ENCODE measurements at places on chromosomes 7 and 10.

GRCh38 chr7:124084024-124084423, 51.2 kb upstream of the TMEM229A start:
- no peak for DNase-seq

DNA sequence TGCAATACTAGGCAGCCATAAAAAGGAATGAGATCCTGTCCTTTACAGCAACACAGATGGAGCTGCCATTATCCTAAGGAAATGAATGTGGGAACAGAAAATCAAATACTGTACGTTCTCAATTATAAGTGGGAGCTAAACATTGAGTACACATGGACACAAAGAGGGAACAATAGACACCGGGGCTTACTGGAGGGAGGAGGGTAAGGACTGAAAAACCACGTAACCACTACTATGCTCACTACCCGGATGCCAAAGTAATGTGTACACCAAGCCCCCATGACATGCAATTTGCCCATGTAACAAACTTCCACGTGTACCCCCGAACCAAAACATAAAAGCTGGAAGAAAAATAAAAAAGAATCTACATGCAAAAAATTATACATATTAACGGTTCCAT, 587.0 kb downstream of the PARD3 start:
- no peak for DNase-seq

- DNase-seq = no peak
Measured at GRCh38 chr7:39102234-39102633, 124.5 kb downstream of the POU6F2 start.

- DNase-seq = no peak
Measured at GRCh38 chr10:112785089-112785488, 165.0 kb upstream of the TCF7L2 start.

DNA sequence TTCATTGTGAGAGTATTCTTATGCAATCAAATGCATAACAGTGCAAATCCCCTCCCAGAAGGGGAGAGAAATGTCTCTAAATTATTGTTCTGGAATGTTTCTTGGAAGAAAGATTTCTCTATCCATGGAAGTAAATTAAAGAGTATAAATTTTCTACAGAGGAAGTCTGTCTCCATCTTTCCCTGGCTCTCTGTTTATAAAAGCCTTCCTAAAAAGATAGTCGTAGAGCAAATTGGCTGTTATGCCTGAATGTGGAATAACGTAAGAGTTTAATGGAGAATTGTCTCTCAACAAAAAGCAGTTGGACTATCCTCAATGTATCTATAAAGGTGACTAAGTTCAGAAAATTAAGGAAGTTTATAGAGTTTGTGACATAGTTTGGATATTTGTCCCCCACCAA, 76.3 kb downstream of the GNAT3 start:
- no peak for DNase-seq

- no peak for DNase-seq
Measured at GRCh38 chr7:71716690-71717089, 584.7 kb downstream of the GALNT17 start.

DNA sequence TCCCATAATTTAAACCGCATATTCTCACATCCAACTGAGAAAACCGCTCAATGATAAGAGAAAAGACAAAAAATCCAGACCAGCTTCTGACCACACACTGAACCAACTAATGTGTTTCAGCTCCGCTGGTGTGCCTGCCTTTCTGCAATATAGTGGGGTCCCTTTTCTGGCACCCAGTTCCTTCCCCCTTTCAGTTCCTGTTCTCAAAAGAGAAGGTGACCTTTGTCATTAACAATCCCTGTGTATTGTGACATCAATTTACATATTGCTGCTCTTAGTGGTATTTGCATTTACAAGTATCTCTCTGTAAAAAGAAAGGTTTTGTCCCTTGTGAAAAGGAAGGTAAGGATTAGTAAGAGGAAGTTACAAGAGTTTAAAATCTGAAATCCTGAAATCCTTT, 1.4 kb downstream of the PPP1R17 start:
- DNase-seq = no peak

GRCh38 chr7:35029311-35029710, 8.0 kb downstream of the DPY19L1 start:
- no peak for DNase-seq

GRCh38 chr7:29865526-29865925, 59.2 kb downstream of the WIPF3 start:
- peak; percentile 80 for DNase-seq

GRCh38 chr10:105328503-105329133, 687.5 kb downstream of the SORCS3 start:
- DNase-seq = no peak

DNA sequence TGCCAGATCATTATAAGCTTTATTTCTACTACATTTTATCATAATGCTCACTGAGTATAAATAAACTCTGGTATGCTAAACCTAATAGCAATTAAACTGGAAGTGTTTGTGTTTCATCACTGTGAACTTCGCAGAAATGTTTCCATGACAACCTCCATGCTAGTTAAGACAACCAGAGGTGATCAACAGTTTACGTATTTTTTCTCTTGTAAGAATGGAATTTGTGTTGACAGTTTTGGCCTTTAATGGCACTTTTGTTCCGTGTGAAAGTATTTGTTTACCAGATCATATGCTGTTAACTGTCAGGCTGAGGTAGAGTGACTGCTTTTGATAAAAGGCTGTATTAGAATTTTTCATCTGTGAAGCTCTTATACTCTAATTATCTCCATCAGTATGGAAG, 212.1 kb upstream of the PPP1R3A start:
- no peak for DNase-seq

DNA sequence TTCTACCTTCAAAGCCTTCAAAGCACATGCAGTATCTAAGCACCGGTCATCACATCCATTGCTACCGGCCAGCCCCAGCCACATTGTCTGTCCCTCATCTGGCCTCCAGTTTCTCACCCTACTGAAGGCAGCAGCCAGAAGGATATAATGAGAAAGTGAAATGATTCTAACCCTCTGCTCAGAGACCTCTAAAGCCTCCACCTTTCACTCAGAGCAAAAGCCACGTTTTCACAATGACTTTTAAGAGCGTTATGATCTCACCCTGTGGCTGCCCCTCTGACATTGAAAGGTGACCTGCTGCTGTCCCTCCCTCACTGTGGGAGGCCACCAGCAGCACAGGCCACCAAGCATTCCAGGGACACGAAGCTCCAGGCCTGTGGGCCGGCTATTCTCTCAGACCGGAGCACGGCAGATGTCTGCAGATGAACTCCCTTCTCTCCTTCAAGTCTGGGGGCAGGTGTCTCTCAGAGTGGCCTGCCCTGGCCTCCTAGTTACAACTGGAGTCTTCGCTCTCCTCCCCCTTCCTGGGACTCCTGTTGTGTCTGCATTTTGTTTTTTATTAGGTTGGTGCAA, 94.9 kb upstream of the EEPD1 start:
- DNase-seq = no peak

GRCh38 chr7:137820677-137821420, 25.9 kb downstream of the DGKI start:
- no peak for DNase-seq

- no peak for DNase-seq
Measured at GRCh38 chr7:27759491-27759890, 19.5 kb downstream of the TAX1BP1 start.

GRCh38 chr7:40205992-40206391, 71.2 kb downstream of the SUGCT start:
- DNase-seq = no peak

- DNase-seq = peak; percentile 71
Measured at GRCh38 chr7:47513741-47514241, 68.1 kb downstream of the TNS3 start.

GRCh38 chr7:155591055-155591775, 44.9 kb upstream of the CNPY1 start:
- DNase-seq = no peak

DNA sequence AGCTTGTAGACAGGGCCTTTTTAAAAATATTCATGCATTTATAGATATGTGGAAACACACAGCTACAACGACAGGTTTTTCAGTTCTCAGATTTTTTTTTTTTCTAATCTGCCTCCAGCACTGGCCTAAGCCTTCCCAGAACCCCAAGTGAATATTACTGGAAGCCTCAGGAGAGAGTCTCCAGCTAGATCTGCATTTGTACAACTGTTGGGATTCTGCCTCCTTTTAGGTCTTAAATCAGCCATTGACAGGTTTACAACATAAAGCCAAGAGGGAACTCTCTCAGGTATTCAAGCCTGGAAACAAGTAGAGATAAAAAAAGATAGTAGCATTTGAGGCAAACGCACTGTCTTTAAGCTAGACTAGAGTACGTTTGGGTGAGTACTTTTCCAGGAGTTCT, 275.8 kb downstream of the ANKRD30A start:
- no peak for DNase-seq

DNA sequence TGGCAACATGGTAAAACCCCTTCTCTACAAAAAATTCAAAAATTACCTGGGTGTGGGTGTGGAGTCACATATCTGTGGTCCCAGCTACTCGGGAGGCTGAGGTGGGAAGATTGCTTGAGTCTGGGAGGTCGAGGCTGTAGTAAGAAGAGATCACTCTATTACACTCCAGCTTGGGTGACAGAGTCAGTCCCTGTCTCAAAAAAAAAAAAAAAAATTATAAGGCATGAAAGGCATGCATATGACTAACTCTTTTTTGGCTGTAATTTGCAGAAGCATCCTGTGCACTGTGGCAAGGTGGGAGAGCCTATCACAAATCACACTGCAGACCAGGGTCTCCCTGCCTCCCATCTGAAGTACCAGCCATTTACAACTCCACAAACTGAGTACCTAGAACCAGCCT, 14.1 kb upstream of the MYPN start:
- peak; percentile 41 for DNase-seq

- no peak for DNase-seq
Measured at GRCh38 chr10:66586897-66587679, 338.7 kb upstream of the LRRTM3 start.

DNA sequence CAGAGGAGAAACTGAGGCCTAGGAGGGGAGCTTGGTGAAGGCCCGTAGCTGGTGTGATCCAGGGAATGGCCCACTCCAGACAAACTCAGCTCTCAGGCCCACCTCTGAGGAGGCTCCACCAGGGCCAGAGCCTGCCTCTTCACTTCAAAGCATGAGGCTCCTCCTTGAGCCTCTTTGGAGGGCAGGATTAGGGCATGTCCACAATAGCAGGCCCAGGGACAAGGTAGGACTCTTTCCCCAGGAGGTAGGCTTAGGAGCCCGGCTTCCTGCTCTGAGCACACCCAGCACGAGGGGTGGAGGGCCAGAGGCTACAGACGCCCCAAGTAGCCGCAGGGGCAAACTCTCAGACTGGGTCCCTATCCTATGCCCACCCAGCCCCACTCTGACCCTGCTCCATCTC, 164.6 kb upstream of the ZMIZ1 start:
- DNase-seq = no peak

DNA sequence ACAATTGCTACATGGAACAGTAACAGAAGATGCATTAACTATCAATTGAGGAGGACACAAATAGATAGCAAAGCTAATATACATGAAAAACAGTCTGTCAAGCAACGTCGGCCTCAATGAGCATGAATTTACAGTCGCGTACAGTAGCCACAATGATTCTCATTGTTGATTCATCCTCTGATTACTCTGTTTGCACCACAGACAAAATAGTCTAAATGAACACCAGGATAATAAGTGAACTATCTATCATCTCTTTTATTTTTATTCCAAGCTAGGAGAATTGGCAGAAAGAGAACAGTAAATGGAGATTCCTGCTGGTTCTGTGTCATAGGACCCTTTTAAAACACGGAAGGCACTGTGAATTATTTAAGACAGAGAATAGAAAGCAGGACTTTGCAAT, 108.5 kb downstream of the EVX1 start:
- DNase-seq = no peak

GRCh38 chr10:95328013-95328412, 37.2 kb upstream of the PDLIM1 start:
- DNase-seq = no peak

DNA sequence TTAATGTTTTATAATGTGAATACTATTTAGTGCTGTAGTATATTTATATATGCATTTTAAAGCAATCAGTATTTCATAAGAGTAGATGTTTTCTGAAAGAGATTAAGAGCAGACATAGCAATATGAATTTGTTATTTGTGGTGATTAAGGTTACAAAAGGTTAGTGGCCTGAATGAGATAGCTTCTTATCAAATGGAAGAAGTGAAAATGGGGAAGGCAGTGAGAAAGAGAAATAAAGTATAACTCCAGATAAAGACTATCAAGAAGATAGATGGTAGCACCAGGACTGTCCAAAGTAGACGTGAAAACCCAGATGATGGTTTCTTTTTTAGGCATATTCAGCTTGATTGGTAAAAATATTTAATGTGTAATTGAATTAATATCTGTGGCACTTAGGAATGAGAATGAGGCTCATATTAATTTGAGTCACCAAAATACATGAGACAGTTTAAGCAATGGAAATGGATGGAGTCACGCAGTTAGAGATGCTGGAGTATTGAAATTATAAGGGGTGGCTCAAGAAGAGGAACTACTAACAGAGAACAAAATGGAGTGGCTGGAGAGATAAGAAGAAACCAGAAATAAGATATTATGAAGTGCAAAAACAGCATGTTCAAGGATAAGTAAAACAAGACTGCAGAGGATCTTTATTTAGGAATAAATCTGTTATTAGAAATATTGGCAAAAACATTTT, 288.0 kb upstream of the SEMA3C start:
- no peak for DNase-seq

DNA sequence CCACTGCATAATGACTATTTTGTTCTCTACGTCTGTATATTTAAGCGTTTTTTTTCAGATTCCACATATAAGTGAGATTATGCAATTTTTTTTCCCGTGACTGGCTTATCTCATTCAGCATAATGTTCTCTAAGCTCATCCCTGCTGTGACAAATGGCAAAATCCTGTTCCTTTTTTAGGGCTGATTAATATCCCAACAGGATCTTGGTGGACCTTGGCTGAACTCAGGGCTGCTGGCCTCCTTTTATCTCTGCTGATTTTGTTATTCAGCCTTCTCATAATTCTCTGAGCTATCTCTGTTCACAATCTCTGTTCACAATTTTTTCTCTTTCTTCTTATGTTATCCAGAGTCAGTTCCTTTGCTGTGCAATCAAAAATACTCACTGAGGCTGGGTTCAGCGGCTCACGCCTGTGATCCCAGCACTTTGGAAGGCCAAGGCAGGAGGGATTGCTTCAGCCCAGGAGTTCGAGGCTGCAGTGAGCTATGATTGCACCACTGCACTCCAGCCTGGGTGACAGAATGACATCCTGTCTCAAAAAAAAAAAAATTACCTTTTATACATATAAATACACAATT, 1035.9 kb upstream of the AUTS2 start:
- no peak for DNase-seq

GRCh38 chr10:96647466-96647865, 60.7 kb upstream of the TM9SF3 start:
- DNase-seq = no peak

DNA sequence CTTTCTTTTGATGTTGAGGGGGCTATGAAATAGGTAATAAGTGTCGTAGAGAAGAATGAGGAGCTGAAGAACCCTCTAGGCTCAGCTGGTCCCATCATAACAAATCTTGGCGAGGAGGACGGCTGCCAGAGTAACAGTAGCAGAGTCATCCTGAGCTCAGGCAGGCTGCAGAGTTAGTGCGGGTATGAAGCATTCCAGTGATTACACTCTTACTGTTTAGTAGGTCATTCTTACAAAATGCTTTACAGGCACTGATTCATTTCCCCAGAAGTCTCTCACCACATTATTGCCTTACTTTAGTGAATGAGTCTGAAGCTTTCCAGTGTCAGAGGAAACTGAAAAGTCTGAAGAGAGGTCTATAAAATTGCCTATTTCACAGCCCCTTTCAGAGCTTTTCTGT, 43.9 kb upstream of the GPR158 start:
- DNase-seq = no peak

Measured in hepatic stellate cell (primary cell).